Ovary (tissue), 10 donors: ENCODE measurements at places on chromosomes 12 and 14.
A peak's percentile ranks its signal among the peaks of the same experiment; 100 is the strongest.

DNA sequence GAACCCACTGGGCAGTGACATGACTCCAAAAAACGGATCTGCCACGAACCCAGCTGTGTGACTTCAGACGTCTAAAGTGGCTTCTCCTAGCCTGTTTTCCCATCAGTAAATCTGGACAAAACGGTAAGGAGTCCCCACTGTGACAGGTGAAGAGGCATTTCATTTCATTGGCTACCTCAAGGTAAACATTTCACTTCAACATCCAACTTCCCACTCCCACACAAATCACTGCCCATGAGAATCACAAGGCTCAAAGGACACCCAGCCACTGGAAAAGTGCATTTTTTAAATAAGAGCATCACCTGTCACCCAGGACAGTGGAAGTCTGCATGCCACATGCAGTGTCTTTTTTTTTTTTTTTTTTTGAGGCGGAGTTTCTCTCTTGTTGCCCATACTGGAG is 27.9 kb downstream of the HSP90AA1 start:
- no peak for DNase-seq

DNA sequence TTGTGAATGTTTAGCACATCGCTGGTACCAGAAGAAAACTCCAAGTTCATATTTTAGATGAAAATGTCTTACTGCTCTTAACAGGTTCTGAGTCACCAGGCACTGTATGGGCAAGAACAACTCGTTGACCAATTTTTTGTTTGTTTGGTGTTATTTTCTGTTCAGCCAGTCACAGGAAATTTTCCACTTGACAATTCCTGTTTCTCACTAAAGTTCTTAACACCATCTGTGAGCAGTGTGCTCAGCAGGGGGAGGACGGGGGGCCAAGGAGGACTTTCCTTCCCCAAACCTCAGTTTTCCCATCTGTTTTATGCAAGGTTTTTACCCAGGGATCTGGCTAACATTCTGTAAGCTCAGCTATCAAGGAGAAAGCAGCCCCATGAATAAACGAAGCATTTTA is 3.0 kb downstream of the NUAK1 start:
- DNase-seq = no peak

DNA sequence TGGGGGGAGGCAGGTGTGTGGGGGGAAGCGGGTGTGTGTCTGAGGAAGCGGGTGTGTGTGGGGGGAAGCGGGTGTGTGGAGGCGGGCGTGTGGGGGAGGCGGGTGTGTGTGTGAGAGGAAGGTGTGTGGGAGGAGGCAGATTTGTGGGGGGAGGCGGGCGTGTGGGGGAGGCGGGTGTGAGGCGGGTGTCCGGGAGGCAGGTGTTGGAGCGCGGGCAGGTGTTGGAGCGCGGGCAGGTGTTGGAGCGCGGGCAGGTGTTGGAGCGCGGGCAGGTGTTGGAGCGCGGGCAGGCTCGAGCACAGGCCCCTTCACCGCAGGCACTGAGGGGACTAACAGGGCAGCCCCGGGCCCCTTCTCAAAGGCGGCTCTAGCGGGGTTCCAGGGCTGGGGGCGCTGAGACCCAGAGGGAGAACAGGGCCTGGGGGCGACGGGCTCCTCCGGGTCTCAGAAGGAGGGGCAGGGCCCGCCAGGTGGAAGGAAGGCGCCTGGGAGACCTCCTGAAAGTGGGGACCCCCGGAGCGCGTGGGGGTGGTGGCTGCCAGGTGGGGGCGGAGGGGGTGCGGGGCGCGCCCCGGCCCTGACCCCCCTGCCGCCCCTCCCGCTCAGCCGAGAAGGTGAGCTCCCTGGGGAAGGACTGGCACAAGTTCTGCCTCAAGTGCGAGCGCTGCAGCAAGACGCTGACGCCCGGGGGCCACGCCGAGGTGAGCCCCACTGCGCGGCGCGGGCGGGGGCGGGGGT is 3.2 kb downstream of the CRIP2 start:
- DNase-seq = no peak

DNA sequence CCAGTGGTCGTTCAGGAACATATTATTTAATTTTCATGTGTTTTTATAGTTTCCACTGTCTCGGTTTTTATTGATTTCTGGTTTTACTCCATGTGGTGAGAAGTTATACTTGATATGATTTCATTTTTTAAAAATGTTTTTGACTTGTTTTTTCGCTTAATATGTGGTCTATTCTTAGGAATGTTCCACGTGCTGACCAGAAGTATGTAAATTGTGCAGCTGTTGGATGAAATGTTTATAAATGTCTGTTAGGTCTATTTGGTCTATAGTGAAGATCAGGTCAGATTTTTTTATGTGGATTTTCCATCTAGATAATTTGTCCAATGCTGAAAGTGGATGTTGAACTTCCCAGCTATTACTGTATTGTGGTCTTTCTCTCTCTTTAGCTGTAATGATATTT is 433.8 kb upstream of the MIS18BP1 start:
- DNase-seq = no peak

- DNase-seq = no peak
These were observed 774.8 kb downstream of the VRK1 start for GRCh38 chr14:97571866-97572555.

GRCh38 chr14:103243764-103244737 is 90.0 kb upstream of the EIF5 start:
- no peak for DNase-seq

DNA sequence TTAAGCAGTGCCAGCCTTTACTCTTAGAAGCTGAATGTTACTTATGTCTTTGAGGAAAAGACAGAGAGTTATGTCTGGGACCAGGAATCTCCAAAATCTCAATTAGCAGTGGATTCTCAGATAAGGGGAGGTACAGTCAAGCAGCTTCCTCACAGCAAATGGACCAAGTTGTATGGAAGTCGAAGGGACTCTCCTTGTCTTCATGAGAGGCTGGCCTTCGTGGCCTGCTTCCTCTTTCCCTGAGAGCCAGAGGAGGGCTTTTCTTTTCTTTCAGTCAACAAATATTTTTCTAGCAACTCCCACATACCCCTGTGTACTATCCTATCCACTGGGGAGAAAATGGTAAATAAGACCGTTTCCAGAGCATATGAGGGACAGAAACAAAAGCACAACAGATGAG is 6.6 kb upstream of the WNT5B start:
- DNase-seq = no peak

GRCh38 chr12:3931206-3931605 is 58.0 kb upstream of the PARP11 start:
- no peak for DNase-seq

DNA sequence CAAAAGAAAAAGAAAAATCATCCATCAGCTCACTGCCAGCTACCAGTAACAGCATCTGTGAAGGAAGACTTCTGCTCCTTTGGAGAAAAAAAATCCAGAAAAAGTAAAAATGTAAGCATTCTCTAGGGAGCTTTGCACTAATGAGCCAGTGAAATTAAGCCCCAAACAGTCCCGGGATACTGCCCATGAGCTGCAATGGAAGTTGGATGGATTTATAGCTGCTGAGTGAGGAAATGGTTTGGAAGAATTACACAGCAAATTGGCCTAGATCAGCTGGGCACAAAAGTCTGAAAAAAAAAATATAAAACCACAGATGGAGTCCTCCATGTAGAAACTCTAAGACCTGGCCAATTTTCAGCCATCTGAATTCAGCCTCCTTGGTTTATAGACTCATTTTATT is 462.9 kb upstream of the USP15 start:
- no peak for DNase-seq

GRCh38 chr12:50507930-50508329 is 3.1 kb downstream of the DIP2B start:
- no peak for DNase-seq

- no peak for DNase-seq
These were observed 75.1 kb upstream of the SLC38A4 start for GRCh38 chr12:46900734-46901463.

DNA sequence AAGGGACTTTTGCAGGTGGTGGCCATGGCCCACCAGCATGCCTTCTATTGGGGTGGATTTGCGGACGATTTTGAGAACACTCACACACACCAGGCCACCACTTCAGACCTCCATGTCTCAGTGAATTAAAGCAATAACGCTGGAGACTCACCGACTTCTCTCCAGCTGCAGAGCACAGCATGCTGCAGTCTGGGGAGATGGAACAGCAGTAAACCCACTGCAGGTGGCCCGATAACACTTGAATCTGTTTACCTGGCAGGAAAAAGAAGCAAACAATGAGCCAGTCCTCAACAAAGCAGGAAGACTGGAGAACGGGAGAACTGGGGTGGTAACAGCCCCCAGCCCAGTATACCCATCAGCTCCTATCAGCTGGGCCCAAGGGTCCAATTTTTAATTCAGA is 21.6 kb downstream of the RFC5 start:
- DNase-seq = no peak

- no peak for DNase-seq
These were observed 15.0 kb downstream of the DTD2 start for GRCh38 chr14:31442284-31442683.

DNA sequence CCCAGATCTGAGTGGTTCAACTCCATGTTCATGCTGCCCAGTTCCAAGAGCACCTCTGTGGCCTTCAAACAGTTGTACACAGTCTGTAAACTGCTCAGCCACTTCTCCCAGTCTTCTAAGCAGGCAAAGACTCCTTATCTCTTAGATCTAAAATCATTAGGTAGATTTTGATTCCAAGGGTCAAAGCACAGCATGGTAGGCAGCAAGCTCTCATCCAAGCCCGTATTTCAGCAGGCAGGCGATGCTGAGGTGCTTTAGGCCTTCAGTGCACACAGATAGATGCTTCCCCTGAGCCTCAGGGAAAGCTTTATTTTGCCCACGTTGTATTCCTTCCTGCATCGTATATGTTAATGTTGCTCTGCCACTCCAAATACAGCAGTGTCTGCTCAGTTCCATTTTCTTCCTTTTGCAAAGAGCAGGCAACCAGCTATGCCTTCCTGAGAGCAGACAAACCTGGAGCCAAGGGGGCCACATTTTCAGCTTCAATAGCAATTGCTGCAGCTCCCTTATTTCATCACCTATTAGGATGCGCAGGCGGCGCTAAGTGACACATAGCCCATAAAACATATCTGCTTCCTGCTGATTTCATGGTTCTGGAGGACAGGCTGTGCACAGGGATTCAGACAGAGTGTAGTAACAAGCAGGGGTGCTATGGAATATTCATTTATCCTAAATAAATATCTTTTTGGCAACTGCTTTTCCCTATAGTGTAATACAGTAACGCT is 67.5 kb downstream of the ETV6 start:
- DNase-seq = no peak

DNA sequence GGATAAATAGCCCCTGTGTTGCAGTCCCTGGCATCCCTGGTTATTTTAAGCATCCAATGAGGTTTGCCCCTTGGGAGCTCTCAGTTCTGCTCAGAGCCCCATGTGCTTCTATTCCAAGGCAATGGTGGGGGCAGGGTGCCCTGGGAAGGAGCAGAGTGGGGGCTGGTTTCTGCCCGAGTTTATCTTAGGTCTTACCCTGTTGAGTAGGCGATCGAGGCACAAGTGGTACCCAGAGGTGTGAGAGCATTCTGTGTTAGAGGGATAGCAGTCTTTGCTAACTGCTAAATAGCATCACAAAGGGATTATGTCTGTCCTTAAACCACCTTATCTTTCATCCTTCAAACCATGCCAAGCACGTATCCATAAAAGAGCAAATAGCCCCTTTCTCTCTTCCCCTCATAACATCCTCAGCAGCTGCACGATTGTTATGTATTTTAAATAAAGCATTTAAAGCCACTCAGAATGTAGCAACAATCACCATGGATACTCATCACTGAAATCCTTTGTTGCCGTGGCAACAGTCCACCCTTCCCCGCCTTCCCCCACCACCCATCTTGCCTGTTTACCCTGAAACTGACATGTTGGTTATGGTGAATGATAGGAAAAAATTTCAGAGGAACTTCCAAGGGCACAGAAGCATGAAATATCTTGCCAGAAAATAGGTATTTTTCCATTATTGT is 139.3 kb downstream of the PTPN11 start:
- no peak for DNase-seq

- DNase-seq = no peak
These were observed 27.5 kb downstream of the HVCN1 start for GRCh38 chr12:110661337-110661972.

DNA sequence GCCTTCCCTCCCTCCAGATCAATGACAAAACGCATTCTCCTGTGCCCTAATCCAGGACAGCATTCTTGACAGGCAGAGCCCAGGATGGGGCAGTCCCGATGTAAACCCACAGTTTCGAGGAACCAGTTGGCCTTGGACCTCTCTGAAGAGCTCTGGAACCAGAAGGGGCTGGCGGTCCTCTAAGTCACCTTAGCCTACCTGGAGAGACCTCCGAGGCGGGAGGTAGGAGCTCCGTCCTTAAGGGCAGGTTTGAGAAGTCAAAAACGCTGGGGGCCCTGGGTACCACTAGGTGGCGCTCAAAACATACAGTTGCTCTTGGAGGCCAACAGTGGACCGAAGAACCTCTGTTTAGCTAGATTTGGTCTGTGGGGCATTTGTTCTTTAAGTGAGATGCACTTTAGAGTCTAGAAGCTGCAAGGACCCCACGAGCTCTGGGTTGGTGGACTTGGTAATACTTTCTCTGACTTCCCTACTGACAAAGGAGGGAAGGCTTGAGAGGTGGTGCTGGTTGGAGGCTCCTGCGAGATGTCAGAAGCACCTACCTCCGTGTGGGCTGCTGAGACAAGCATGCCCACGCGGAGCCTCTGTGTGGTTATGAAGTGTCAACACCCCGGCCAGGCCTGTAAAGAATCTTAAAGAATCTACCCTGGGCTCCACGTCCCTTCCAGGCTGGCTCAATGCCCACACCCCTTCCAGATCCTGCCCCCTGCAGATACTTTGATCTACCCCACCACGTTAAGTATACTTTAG is 74.8 kb upstream of the CHST11 start:
- peak; percentile 81 for DNase-seq

- DNase-seq = no peak
These were observed 12.6 kb upstream of the TIGAR start for GRCh38 chr12:4308334-4308950.

DNA sequence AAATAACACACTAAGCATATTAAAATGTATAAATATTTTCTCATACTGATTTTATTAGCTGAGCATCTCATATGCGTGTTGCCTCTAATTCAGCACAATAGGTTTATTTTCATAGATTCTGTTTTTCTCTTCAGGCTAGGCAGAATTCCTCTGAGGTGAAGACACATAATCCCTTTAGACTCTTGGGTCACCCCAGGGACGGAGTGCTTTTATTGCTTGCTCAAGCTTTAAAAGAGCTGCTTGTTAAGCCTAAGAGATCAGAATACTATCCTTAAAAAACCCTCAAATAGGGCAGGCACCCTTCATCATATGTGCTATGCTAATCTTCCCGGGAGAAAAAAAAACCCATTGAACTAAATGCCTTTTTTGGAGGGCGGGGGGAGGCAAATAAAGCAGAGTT is 390.1 kb downstream of the KCNH5 start:
- no peak for DNase-seq

- DNase-seq = no peak
These were observed 146.6 kb upstream of the PLEKHG7 start for GRCh38 chr12:92556141-92556540.

GRCh38 chr12:78146365-78146772 is 315.7 kb downstream of the NAV3 start:
- no peak for DNase-seq
